ENCODE measurements at places on chromosomes 7 and 10.

- DNase-seq, result no peak
These were observed 19.7 kb upstream of the GDI2 start for GRCh38 chr10:5832946-5833345.

DNA sequence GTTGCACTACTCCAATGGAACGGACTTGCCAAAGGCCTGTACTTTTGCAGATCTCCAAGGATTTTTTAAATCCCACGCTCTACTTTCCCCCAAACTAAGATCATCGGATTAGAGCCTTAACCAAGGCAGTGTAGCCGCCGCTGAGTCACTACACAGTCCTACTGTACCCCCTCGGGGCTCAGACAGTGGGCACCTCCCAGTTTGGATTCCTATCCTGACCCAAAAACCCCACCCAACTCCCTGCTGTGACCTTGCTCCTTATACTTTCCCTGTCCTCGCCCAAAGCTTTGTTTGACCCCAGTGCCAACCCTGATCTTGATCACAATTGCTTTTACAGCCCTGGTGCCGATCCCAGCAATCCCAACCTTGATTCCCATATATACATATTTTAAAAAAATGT lies 17.5 kb upstream of the PLAU start:
- no peak for DNase-seq

DNA sequence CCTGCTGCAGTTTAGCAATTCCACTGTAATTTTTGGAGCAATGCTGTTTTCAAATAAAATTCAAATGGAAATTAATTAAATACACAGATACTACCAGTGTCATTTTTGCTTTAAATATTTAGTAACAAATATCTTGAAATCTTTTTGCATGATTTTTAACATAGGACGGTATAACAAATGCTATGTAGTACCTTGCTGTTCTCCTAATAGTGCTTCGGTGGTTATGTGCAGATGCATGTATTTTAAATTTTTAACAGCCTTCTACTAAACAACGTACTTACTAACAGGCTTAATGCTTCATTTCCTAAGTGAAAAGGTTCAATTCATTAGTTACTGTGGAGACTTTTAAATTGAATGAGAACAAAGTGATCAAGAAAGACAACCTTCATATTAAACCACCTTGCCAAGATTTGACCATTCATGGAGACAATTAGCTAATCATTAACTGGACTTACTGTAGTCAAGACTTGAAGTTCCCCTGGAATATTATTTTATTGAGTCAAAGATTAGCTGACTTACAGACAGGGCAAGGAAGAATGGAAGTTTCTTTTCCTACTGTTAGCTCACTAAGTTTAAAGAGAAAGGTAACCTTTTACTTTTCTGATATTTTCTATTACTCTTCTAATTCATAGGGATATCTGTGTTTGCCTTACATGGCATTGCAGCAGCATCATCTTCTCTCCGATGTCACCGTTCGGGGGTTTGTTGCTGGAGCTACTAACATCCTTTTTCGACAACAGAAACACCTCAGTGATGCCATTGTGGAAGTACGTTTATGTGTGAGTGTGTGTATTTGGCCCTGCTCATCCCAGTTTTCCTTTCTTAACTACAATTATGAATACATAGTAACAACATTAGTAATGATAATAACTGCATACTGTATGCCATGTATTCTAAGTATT lies 74.3 kb downstream of the AVL9 start:
- no peak for DNase-seq

DNA sequence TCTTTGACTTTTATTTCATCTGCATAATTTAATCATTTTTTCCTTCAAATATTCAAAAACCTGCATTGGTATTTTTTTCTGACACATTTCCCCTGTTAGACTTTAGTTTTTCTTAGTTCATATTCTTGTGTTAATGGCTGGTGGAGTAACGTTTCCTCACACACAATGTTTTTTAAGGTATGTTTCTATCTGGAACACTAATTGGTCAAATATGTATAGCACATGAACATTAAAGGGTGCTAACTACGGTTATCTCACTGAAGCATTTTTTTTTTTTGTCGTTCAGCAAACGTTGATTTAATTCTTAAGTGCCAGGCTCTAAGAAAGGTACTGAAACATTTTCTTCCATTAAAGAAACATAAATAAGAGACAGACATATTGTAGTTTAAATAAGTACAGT lies 87.7 kb downstream of the PTPRZ1 start:
- no peak for DNase-seq

DNA sequence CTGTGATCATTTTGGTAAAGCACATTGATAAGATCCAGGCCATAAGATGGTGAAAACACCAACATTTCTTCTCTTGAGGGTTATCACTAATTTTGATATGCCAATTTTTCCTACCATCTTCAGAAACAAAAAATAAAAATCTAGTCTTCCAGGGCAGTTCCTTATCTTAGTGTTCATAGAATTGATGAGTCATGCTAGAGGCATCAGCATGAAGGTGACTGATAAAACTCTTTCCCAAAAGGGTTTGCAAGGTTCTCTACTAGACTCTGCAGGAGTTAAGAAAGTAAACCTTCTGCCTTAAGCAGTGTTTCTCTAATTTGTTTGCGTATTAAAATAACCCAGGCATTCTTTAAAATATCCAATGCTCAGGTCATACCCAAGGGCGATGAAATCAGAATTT lies 483.1 kb upstream of the CNTNAP2 start:
- no peak for DNase-seq

DNA sequence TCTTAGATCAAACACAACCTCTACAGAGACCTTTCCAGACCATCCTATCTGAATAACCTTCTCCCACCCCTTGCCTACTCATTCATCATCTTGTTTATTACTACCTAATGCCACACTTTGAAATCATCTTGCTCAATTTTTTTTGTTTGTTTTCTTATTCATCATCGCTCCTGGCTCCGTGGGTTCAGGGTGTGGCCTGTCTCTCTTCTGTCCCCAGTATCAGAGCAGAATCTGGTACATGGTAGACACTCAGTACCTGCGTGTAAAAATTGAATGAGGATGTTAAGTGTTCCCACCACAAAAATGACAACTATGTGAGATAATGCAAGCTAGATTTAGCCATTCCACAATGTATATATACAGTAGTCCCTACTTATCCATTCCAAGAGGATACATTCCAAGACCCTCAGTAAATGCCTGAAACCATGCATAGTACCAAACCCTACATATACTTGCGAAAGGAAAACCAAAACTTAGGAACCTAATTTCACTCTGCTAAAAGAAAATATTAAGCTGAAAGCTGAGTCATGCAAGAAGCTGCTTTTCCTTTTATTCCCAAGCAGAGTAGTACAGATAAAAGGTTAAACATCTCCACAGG lies 72.1 kb upstream of the SEC61G start:
- no peak for DNase-seq

GRCh38 chr7:106731187-106731586 lies 70.2 kb upstream of the CCDC71L start:
- DNase-seq, result no peak

- no peak for DNase-seq
These were observed 269.4 kb downstream of the NXPH1 start for GRCh38 chr7:8702807-8703206.

- no peak for DNase-seq
These were observed 76.4 kb upstream of the PRSS58 start for GRCh38 chr7:142334236-142334635.

- no peak for DNase-seq
These were observed 184.9 kb downstream of the ADARB2 start for GRCh38 chr10:1552406-1552805.

GRCh38 chr10:102815790-102816549 lies 21.2 kb downstream of the CYP17A1 start:
- no peak for DNase-seq

GRCh38 chr7:115356999-115357702 lies 435.3 kb downstream of the MDFIC start:
- DNase-seq, result no peak

GRCh38 chr10:44463511-44464121 lies 78.7 kb upstream of the CXCL12 start:
- no peak for DNase-seq

DNA sequence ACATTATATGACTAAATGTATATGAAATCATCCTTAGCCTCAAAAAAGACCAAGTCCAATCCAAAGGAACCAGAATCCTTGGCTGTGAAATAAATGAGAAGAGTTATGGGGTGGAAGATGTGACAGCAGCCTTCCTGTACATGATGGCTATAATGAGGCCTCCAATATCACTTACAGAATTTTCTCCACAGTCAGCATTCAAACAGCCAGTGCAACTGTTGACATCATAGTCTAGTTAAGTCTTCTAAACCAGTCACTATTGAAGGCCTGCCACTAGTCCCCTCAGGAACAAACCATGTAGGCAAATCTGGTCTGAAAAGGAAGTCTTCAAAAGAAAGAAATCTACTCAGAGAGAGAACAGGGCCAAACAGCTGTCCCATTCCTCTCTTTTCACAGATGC lies 219.5 kb upstream of the CCDC6 start:
- no peak for DNase-seq

DNA sequence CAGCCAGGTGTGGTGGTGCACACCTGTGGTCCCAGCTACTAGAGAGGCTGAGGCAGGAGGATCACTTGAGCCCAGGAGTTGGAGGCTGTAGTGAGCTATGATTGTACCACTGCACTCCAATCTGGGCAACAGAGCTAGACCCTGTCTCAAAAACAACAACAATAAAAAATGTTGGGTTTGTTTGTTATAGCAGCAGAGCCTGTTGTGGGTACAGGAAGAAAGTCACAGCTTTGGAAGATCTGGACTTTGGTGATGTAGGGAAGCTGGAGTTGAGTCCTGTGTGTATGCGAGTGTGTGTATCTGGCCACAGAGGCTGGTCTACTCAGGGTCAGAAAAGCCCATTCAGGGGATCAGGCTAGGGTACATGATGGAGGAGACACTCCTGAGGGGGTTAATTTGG lies 3.9 kb downstream of the GRID2IP start:
- DNase-seq, result no peak

Measured in activated CD4-positive, alpha-beta T cell treated with anti-CD3 and anti-CD28 coated beads, Interleukin-2, amount 50 U/mL, for 4 hours (primary cell).